ENCODE measurements at places on chromosomes 1 and 21.
A peak's percentile ranks its signal among the peaks of the same experiment; 100 is the strongest.

DNA sequence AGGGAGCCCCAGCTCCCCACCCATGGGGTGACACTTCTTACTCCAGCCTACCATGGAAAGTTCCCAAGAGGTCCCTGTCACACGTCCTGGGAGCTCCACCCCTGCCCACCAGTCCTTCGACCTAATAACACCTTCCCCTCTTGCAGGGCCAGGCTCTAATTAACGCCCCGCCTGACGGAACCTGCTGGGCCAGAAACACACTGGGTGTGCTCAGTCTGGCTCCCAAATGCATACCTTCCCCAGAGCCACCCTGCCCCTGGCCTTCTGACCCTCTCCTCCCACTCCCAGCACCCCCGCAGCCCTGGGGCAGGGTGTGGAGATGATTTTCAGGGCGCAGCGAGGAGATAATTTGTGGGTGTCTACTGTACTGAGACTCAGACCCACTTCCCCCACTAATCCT, 20.6 kb downstream of the PGLYRP3 start:
- no peak for DNase-seq

- DNase-seq, result no peak
Measured at GRCh38 chr1:167310732-167311131, 90.0 kb downstream of the POU2F1 start.

DNA sequence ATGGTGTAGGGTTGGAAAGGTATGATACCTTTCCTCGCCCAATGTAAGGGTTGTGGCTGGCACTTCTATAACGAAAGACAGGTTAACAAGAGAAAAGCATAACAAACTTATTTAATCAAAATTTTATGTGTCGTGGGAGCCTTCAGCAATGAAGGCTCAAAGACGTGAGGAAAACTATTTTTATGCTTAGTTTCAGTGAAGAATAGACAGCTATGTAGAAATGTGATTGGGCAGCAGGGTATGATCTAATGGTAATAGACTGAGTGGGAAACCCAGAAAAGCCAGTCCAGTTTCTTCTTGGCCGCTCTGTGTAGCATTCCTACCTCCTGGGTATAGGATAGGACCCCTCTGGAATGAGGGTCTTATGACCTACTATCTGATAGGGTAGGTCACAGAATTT, 464.7 kb downstream of the ADGRL2 start:
- DNase-seq, result no peak

- no peak for DNase-seq
Measured at GRCh38 chr1:4105300-4105880, 205.3 kb upstream of the C1orf174 start.

DNA sequence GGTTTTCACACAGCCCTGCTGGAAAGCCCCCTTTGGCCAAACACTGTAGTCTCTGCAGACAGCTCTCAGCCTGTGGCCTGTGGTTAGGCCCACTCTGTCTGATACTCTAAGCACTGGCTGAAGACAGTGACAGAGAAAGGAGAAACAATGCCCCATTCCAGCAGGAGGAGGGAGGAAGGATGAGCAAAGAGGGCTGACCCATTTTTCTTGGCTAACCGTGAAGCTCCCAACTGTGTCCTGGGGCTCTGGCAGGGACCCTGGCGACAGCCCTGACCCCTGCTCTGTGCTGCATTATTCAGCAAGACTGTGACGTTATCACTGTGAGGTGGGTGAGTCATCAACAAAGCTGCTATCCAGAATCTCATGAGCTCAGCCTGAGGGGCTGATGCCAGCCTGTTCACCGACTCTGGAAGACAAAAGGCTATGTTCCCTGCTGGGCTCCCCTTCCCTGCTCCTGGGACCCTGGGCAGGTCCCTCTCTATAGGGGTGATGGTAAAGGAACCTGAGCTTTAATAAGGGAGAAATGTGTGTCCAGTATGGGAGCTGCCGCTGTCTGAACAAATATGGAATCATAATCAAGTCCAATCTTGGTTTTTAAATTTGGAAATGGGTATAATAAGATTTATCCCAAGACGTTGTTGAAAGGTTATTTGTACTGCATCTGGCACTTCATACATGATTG, 107.0 kb downstream of the RHOU start:
- no peak for DNase-seq

GRCh38 chr1:202254454-202255252, 61.1 kb downstream of the LGR6 start:
- DNase-seq, result no peak

DNA sequence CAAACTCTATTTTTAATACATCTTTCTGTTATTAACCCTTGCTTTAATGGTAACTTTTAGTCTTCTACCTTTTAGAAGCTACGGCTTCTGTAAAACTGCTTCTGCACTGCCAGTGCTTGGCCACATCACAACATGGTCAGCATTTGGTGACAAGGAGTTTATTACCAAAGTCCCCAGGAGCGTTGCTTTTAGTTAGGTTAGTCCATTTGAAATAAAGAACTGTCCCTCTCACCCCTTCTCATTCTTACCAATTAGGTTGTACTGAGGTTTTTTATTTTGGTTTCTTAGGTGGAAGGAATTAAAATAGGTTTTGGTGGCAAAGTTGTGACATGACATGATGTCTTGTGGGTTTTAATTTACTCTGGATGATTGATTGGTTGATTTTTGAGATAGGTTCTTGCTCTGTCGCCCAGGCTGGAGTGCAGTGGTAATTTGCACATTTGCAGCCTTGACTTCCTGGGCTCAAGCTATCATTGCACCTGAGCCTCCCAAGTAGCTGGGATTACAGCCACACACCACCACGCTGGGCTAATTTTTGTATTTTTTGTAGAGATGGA, 39.2 kb downstream of the SPEN start:
- DNase-seq, result no peak

GRCh38 chr1:8905582-8906191, 27.2 kb upstream of the ENO1 start:
- no peak for DNase-seq

DNA sequence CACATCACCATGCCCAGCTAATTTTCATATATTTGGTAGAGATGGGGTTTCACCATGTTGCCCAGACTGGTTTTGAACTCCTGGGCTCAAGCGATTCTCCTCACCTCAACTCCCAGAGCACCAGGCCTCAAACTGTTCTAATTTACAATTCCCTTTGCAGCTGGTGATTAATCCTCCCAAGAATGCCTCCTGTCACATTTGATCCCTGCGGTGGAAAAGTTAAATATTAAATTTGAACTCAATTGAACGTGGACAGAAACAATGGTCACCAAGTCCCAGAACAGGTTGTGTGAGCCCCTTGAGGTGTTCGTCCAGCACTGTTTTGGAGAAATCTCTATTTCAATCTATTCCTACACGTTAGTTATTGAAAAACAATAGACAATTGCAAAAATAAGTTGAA, 2.0 kb upstream of the ANKRD35 start:
- no peak for DNase-seq

DNA sequence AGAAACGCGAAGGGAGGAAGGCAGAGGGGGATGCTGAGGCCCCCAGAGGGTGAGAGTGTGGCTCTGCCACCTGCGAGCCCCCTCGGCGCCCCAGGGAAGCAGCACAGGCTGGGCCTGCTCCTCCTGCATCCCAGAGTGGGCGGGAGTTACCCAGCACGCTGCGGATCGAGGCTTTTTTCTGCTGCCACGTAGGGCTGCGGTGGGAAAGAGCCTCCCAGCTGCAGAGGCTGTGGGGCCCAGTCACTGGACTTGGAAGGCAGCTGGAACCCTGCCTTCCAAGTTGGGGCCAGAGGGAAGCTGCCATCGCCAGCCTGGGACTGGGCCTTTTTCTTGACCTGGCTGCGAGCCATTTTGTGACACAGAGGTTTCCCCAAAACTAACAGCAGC, 2.3 kb upstream of the GRIK3 start:
- no peak for DNase-seq

GRCh38 chr1:246631426-246631825, 65.2 kb downstream of the CNST start:
- DNase-seq, result peak; percentile 27

DNA sequence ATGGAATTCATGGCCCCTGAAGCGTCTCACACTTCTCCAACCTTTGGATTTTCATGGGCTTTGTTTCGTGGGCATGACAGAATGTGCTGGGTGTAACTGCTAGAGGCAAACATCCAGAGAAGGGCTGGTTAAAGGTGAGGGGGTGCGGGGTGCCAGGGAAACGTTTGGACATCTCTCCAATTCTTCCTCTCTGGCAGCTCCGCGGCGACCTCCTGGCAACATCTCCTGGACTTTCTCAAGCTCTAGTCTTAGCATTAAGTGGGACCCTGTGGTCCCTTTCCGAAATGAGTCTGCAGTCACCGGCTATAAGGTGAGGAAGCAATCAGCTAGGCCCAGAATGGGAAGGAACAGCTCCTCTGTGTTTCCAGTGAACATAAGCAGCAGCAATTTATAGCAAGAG, 12.0 kb downstream of the TMEM81 start:
- DNase-seq, result no peak

DNA sequence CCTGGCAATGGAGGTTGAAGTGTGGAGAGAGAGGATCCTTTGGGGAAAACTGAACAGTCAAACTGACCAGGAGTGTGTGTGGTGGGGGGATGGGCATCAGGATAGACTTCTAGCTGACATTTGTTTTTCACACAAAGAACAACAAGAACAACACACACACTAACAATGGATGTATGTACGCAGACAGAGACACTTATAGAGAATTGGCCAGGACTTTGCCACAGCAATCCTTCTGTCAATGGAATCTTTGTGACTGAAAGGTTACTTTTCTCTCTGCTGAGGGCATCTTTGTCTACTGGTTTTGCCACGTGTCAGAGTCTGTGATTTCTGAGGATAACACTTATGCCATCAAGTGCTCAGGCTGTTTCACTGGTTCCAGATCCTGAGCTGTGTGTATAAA, 12.4 kb upstream of the FCGR2A start:
- DNase-seq, result no peak

DNA sequence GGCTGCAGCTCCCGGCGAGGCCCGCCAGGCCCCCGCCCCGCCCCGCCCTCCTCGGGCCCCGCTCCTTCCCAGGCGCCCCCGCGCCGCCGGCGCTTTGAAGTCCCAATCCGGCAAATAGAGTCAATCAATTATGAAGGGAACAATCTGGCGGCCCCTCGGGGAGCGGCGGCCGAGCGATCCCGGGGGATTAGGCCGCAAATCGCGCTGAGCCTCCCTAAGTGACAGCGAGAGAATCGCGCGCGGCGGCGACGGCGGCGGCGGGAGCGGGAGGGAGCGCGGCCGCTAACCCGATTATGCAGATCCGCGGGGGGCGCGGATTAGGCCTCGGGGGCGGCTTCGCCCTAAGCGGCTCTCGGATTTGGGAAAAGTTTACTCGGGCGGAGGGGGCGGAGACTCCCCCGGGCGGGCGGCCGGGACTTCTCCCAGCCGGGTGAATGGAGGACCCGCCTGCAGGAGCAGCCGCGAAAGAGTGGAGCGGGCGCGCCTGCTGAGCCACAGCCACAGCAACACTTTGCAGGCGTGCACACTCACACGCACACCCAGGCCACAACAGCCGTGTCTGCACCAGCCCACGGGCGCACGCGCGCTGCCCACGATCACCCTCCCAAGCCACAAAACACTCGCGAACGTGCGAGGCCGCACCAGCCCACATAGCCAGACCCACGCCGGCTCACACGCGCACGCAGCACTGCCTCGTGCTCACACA, 23.0 kb upstream of the DMBX1 start:
- no peak for DNase-seq

DNA sequence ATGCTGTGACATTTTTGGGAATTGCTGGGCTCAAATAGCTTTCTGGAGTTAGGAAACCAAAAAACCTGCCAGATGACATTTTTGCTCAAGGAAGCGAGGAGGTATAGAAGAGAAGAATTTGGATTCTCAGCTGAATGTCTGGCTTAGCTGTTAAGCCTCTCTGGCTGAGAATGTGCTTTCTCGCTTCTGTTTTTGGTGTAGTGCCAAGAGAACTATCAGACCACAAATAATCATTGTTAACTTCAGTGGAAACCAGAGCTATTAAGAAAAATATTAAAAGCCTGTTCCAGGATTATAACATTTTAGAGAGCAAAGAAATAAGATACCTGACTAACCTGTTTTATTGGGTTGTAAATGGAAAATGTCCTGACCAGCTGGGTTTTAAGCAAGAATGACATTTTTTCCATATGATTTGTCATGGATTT, 39.5 kb upstream of the DIPK1A start:
- DNase-seq, result no peak

GRCh38 chr1:12518931-12519692, 98.9 kb downstream of the DHRS3 start:
- peak; percentile 73 for DNase-seq

GRCh38 chr1:31954607-31955283, 16.6 kb upstream of the PTP4A2 start:
- DNase-seq, result peak; percentile 96

GRCh38 chr1:176843352-176844297, 320.9 kb downstream of the ASTN1 start:
- DNase-seq, result peak; percentile 43

DNA sequence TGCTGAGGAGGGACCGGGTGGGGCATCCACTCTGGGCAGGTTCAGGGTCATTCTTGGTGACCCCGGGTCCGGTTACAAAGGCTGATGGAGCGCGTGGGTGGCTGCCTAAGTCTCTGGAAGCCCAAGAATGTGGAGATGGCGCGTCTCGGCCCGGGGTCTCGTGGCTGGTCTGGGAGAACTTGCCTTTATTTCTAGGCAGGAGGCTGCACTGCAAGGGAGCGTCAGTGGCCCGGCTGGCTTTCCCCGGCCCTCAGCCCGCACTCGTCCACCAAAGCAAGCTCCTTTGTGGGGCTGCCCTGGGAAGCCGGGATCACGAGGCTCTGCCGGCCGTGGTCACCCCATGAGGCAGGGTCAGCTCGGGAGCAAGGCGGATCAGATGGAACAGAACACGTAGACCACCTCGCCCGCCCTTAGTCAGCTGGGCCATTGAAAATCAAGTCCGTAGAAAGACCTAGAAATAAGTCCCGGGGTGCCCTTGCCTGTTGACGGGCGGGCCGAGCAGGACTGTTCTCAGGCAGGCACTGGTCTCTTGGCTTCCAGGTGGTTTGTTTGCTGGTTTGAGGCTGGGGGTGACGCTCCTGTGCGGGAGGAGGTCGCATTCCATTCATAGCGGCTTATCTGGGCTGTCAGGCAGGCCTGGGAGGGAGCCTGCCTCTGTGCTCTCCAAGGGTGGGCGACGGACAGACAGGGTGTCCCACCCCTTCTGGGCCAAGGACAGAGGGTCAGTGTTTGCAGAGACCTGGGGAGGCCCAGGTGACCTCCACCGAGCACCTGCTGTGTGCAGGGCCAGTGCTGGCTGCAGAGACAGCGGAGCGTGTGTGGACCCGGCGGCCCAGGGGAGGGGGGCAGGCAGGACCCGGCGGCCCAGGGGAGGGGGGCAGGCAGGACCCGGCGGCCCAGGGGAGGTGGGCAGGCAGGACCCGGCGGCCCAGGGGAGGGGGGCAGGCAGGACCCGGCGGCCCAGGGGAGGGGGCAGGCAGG, 25.8 kb downstream of the COL18A1 start:
- no peak for DNase-seq

DNA sequence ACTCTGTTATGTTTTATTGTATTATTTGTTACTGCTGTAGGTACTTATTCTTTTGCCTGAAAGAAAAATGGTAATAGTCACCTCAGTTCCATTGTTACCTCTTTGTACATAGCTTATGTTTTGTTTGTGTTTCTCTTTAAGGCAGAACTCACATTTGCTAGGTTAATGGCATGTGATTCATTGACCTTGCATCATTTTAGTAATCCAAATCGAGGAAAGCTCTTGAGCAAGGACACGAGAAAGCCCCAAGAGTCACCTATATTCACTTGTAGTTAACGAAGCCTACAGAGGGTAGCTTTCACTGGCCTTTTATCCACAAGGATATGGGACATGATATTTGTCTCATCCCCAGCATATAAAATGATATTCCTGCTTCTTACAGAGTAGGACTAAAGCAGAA, 1765.2 kb downstream of the NCAM2 start:
- DNase-seq, result no peak

GRCh38 chr1:53462193-53462592, 3.0 kb downstream of the DMRTB1 start:
- DNase-seq, result no peak

GRCh38 chr21:35399002-35399530, 350.0 kb upstream of the RUNX1 start:
- DNase-seq, result no peak

All from AG09309 (cell line).